ENCODE measurements at places on chromosomes 12 and 14.

- no peak for DNase-seq
These were observed 87.8 kb upstream of the GZMB start for GRCh38 chr14:24721775-24722174.

DNA sequence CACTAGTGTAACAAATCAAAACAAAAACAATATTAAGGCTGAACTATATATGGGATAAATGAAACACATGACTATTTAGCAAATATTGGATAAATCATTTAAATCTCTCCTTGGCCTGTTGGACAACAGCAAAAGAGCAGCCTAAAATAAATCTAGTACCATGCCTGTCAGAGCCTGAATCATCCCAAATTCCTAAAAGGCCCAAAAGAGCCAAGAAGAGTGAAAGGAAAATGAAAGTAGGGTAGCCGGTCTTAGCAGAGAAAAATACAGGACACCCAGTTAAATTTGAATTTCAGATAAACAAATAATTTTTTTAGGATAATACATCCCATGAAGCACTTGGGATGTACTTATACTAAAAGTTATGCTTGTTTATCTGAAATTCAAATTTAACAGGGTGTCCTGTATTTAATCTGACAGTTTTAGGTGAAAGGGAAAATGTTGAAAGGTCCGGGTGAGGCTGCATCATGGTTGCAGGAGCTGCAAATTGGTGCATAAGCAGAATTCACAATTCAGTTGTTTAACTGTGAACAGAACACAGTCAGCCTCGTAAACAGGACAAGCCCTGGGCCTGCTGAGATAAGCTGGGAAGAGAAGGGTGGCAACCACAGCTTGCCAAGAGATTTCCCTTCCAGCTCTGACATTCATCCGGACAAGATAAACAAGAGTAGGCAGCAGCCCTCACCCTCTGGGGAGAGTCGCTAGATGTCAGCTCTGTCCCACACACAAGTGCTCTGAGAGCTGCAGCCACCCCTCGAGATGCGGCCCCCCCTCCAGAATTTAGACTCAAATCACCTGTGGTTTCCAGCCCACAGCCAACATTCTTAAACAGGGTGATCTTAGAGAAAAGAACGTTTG lies 30.3 kb downstream of the DMAC2L start:
- peak; percentile 80 for DNase-seq

- no peak for DNase-seq
These were observed 29.5 kb downstream of the CACNA1C start for GRCh38 chr12:2082321-2082720.

DNA sequence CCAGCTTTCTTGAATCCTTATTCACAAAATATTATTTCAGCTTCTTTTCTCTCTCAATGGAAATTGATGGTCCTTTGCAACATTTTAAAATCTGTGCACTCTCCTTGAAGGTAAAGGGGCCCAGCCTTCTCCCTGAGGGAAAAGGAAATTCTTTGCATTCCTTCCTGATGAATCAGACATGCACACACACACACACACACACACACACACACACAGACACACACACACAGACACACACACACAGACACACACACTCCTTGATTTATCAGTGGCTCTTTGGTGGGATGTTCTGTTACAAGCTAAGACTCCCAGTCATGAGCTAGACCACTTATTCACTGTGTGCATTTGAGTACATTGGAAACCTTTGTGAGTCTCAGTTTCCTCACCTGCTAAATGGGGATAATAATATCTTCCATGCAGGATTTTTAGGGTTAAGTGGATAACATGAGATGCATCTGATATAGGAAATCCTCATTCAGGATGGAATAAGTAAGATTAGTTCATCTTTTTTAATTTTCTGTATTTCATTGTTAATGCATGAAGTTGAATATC lies 45.1 kb upstream of the HMGA2 start:
- no peak for DNase-seq

GRCh38 chr14:67562025-67562775 lies 29.1 kb downstream of the PLEKHH1 start:
- DNase-seq, result no peak

Data from GM10248 (cell line).